ENCODE measurements at places on chromosomes 4 and X. TPM values are rescaled to one million over a fixed set of nuclear protein-coding genes. Genes with fewer than 3 reads are reported as not detected.

The SLITRK4 gene
- 0.30 TPM for total RNA-seq

- no peak for DNase-seq
Observed at GRCh38 chrX:12292996-12293765, 154.9 kb downstream of the FRMPD4 start.

- no peak for DNase-seq
Observed at GRCh38 chr4:3612281-3612680, 80.1 kb upstream of the LRPAP1 start.

- DNase-seq: no peak
Observed at GRCh38 chr4:36282503-36283030, 1.2 kb downstream of the DTHD1 start.

DNA sequence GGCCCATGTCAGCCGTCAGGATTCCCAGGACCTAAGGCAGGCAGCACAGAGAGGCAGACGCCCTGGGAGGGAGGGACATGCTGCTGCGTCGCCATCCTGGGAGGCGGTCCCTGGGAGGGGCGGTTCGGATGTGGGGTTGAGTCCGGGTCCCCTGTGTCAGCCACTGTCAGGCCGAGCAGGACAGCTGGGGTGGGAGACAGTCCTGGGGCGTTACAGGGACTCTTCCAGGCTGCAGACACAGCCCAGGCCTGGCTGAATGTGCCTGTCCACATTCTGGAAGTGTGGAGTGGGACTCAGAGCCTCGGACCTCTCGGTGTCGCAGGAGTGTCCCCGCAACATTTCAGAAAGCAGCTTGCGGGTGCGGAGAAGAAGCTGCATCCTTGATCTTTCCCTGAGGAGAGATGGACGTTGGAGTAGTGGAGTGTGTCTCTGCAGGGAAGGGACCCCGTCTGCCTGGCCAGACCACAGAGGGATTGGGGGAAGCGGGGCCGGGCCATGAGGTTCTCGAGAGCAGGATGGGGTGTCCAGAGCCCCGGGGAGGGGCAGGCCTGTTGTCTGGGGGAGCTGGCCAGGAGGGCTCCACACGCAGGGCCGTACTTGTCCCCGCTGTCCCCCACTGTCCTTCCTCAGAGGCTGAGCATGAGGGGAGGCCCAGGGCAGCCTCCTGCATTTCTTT is 6.1 kb downstream of the AKAP17A start:
- no peak for DNase-seq

Measured in left ventricle myocardium inferior (tissue), 1 donor.